ENCODE measurements at places on chromosomes 7 and 10.

- DNase-seq, result no peak
These were observed 22.0 kb downstream of the ADGRA1 start for GRCh38 chr10:133109711-133110110.

GRCh38 chr7:24115661-24116060 lies 168.3 kb upstream of the NPY start:
- DNase-seq, result no peak

DNA sequence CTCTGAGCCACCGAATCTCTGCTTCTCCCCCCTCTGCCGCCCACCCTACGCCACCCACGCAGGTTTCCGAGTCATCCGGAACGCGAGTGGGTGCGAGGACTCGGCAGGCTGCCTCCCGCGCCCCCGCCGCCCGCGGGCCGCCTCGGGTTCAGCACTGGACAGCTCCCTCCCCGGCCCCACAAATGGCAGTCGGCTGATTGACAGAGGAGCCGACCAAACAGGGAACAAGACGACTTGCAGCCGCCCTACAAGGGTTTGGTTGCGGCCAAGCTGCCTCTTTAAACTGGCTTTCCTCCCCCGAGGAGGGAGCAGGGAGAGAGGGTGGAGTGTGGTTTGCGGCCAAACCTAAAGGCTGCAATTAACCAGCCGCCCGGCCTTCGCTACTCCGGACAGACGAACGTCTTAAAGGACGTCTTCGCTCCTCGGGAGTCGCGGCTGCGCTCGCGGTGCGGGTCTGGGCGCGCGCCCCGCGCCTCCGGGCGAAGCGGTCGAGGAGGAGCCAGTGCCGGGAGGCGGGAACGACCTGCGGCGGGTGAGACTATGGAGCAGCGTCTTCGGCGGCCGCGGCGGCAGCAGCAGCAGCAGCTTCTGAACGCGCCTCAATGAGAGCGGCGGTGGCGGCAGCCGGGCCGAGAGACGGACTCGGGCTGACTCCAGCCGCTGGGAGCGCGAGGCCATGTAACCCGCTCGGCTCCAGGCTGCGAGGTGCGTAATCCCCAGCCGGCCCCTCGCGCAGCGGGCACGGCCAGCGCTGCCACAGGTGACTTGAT lies at the start of gene GPR158:
TSS of gene GPR158 (plus strand) at position 541 of the 770 bp plus-strand sequence. CDS start 420 bp downstream, outside the sequence.
- DNase-seq, result no peak

GRCh38 chr7:114082642-114083165 lies 163.9 kb upstream of the PPP1R3A start:
- no peak for DNase-seq

- DNase-seq, result no peak
These were observed 78.8 kb downstream of the COL13A1 start for GRCh38 chr10:69880301-69881081.

DNA sequence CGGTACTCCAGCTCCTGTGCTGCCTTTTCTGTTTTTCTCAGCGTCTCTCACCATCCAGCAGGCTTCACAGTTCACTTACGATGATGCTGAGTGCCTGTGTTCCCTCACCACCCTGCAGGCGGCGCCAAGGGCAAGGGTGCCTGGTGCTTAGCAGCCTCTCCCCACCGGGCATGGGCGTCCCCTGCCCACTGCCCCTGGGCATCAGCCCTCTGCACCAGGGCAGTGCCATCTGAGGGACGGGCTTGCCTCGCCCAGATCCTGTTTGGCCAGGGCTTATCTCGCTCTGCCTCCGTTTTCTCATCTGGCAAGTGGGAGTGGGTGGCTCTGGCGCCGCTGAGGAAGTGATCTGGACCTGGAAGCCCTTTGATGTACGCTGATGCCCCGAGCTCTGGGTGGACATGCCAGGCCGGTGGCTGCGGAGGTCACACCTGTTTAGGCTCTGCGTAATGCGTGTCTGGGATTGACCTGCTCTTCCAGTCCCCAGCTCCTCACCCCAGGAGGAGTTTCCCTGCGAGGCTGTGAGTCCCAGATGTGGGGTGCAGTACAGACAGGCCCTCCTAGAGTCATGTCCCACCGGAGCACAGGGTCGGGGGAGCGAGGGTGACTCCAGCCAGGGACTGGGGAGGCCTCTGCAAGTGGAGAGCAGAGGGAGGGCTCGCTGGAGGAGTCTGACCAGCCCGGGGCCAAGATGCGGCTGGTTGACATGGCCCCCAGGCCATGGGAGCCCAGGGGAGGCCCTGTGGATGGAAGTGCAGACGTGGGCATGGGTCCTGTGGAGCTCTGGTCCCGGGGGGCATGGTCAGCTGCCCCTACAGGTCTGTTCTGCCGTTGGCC lies 11.8 kb downstream of the TTYH3 start:
- DNase-seq, result no peak

- DNase-seq, result no peak
These were observed 239.8 kb downstream of the TCERG1L start for GRCh38 chr10:131071721-131072120.

DNA sequence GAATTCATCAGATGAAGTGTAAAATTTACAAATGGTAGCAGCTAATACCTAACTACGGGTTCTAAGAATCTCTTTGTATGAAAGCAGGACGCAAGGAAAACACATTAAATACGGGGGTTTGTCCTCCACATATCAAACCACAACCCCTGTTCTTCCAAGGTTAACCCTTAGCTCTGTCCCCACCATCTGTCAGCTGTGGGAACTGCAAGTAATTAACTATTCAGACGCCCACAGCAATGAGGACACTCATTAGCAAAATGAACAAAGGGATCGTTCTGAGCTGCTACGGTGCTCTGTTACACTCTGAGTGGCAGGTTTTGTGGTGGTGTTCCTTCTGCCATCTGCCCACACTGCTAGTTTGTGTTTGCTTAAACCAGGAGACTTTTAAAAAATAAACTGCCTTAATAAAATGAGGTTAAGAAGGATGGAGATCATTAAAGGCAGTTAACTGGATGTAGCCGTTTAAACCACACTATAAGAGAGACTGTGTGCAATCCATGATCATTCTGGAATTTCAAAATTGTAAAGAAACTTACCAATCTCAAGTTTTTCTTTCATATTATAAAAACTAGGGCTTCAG lies 51.4 kb downstream of the C10orf67 start:
- DNase-seq, result no peak

GRCh38 chr10:78332657-78333056 lies 299.0 kb downstream of the RPS24 start:
- DNase-seq, result no peak

DNA sequence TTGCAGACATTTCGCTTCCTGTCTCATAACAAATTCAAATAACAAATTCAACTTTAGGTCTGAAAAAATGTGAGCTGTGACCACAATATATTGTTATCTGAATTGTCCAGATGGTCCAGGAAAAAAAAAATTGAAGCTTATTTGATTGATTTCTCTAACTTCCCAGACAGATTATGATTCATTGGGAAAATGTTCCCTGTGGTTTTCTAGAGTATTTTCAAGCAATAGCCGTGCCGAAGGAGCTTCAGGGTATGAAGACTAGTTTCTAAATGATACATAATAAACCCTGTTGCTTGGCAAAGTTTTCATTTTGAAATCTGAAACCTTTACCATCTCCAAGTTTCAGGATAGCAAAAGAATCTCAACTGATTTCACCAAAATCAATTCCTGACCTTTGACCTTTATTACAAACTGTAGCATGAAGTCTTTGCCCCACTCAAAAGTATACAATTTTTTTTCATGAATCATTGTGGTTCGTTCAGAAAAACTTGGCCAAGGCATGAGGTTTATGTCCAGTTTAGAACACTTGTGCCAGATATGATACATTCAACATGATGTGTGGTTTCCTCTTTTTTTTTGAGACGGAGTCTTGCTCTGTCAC lies 109.9 kb downstream of the JCAD start:
- DNase-seq, result no peak

- no peak for DNase-seq
These were observed 192.3 kb downstream of the IMMP2L start for GRCh38 chr7:111370002-111370401.

DNA sequence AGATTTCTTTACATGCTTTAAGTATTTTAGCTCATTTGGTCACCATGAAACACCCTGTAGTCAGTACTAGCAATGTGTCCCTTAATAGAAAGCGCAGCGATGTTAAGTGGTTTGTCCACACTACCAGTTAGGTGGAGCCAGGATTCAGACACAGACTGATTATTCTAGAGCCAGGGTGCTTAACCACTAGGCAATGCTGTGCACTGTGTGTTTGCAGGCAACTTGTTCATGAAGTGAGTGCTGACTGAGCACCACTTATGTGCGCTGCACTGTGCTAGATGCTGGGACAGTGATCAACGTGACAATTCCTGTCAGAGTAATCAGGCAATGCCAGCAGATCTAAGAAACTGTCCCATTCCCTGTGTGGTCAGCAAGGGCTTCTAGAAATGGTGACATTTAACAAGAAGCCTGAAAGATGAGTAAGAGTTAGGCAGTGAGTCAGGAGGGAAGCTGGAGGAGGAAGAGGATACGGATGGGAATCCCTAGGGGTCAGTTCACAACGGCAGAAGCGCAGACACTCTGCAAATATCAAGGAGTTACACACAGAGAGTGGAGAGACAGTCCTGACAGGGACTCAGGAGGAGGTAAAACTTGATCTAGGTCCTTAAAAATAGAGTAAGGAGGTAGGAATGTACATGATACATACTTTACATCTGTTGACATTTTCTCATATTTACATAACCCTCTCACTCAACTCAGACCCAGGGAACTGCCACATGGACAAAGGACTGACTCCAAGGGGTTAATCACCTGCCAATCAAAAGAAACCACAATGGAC lies 69.7 kb upstream of the EGR2 start:
- no peak for DNase-seq

- no peak for DNase-seq
These were observed 273.3 kb downstream of the PTEN start for GRCh38 chr10:88136712-88137111.

- no peak for DNase-seq
These were observed 185.0 kb downstream of the TCF7L2 start for GRCh38 chr10:113135025-113135424.

DNA sequence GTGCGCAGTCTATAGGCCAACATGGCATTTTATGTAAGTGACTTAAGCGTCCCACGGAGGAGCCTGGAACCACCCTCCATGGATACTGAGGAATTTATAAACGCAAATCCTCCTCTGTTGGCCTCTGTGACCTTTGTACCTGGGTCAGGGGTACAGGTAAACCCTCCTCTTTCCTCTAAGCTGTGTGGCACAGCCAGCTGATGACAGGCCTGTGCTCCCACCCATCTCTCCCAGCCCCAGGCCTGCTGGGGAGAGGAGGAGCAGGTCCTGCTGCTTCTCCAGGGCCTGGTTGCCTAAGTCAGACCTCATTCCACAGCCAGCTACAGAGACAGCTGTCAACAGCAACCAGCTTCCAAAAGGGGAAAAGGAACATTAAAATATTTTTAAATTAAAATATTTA lies 5.0 kb downstream of the AVPI1 start:
- no peak for DNase-seq

- DNase-seq, result no peak
These were observed 29.0 kb downstream of the DENND2A start for GRCh38 chr7:140611641-140612040.

DNA sequence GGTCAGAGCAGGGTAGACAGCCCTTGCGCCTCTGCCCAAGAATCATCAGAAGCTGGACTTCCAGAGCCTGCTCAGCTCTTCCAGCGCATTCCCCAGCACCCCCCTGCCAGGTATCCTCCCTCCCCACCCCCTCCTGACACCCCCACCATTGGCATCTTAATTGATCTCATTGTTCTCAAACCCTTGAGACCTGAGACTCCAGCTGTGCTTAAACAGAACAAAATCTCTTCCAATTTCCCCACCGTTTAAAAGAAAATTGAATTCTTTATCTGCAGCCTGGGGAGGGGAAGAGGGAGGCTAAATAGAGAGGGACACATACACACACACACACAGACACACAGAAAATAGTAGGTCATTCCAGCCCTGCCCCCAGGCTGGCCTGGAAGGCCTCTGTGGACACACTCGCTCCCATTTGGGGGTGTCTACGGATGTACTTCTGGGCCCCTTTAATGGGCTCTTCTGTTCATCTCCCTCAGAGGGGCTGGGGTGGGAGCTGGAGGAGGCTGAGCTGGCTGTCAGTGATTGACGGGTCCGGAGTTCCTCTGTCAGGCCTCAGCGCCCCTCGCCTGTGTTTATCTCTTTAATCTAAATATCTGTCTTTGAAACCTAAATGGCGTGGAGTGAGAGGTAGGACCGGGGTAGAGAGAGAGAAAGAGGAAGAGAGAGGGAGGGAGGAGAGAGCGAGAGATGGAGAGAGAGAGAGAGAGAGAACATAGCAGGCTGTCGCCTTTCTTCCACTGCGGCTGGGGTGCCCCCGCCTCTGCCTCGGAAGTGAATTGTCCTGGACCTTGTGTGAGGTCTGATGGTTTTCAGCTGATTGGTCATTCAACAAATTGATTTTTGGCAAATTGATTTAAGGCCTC lies 61.7 kb downstream of the C10orf105 start:
- DNase-seq, result no peak

DNA sequence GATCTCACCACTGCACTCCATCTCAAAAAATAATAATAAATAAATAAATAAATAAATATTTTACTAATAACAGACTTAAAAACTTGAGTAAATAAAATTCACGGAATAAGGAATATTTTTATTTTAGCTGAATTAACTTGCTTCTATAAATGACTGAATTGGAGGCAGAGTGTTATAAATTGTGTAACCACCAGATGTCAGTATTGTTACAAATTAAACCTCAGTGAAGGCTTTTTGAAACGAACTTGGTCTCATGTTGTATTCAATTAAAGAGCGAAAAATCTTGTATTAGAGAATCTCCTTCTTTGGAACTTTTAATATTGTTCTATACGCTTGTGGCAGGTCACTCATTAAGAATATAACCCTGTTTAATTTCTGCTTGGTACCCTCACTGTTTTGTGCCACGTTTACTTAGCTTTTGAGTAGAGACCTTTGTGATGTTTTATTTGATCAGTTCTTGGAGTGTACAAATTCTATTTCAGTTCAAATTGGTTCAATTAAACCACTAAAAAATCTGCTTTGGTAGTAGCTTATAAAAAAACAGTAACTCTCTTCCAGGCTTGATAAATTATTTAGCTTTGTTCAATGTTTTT lies 45.6 kb upstream of the SCIN start:
- DNase-seq, result no peak

DNA sequence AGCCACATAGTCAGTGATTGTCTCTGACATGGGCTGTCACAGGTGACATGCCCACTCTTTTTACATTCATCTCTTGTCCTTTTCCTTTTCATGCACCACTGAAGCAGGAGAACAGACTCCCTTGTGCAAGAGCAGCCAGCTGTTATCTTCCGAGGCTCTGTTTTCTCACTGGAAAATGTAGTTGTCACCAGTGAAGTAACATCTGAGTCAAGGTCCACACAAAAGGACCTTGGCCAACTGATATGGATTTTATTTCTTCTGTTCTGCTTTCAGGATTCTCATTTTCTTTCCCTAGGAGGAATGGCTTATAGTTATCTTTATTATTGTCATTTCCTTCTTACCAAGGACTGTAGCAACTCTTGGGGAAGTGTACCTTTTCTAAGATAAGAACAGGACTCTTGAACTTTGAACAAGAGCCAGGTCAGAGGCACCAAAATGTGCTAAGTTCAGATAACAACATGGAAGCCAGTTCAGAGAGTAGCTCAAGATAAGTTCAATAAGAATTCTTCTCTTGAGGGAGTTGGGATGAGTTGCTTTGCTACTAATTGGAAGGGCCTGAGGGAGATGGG lies 22.7 kb downstream of the AVPI1 start:
- no peak for DNase-seq
